ENCODE measurements at places on chromosomes 11 and 22.

DNA sequence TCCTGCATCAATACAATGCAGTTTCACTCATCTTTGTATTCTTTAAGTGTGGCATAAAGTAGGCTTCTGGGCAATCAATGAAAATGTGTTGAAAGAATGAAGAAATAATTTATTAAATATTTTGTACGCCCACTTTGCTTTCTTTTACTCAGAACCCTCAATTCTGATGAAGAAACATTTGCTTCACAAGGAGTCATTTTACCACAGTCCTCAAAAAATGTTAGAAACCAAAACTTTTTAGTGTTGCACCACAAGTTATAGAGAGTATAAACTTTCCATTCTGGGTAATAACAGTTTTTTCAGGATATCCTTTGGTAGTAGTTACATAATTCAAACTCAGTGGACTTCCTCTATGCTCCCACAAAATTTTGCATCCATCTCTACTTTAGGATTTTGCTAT lies 360.5 kb downstream of the DLG2 start:
- no peak for DNase-seq

DNA sequence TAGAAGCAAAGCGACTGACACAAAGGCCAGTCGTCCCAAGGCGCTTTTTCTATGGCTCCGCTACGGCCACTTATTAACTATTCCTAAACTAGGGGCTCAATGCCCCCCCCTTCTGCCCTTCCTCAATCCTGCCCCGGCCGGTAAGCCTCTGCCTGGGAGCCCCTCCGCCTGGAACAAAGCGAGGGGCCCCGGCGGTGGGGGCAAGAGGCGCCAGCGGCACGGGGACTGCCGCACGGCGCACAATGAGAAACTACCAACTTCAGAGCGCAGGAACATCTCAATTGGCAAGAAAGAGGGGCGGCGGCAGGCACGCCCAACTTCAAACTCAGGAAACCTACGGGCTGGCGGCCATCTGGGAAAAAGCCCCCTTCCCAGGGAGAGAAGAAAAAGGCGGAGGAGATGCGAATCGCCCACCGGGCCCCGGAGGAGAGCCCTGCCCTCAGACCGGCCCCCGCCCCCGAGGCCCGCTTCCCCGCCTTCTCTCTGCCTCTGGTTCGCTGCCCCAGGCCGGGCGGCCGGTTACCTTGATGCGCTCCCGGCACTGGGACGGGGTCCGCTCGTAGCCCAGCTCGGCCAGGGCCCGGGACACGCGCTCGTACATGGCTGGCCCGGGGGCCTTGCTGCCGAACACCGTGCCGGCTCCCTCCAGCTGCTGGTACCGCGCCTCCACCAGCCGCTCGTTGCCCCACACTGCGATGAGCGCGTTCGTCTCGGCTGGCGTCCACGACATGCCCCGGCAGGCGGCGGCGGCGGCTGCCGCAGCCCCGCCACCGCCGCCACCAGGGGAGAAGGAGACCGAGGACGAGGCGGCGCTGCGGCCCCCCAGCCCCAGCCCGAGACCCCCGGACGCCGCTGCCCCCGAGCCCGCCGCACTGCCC lies 619 bp downstream of the MSANTD2 start:
- no peak for DNase-seq

- DNase-seq: no peak
These were observed 12.6 kb downstream of the DIXDC1 start for GRCh38 chr11:111949519-111950426.

DNA sequence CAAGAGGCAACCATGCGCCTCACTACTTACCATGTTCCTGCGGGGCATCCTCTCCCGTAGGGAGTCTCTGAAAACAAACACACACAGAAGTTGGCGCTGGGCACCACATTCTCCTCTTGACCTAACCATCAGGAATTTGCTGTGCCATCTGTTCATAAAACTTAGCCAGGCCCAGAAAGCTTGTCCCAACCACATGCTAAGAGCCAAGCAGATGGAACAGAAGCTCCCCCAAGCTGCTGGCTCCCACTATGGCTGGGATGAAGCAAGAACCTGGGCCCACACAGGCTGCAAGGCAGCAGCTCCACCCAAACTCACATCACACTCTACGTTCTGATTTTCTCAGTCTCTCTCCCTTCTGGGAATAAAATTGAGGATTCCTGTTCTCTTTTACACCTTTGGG lies 17.4 kb downstream of the HPS4 start:
- DNase-seq: no peak

All from RCC 7860 (cell line).